ENCODE measurements at places on chromosomes 3 and 15.
A peak's percentile ranks its signal among the peaks of the same experiment; 100 is the strongest.

GRCh38 chr3:37526511-37526910 is 335.2 kb upstream of the CTDSPL start:
- DNase-seq: no peak

DNA sequence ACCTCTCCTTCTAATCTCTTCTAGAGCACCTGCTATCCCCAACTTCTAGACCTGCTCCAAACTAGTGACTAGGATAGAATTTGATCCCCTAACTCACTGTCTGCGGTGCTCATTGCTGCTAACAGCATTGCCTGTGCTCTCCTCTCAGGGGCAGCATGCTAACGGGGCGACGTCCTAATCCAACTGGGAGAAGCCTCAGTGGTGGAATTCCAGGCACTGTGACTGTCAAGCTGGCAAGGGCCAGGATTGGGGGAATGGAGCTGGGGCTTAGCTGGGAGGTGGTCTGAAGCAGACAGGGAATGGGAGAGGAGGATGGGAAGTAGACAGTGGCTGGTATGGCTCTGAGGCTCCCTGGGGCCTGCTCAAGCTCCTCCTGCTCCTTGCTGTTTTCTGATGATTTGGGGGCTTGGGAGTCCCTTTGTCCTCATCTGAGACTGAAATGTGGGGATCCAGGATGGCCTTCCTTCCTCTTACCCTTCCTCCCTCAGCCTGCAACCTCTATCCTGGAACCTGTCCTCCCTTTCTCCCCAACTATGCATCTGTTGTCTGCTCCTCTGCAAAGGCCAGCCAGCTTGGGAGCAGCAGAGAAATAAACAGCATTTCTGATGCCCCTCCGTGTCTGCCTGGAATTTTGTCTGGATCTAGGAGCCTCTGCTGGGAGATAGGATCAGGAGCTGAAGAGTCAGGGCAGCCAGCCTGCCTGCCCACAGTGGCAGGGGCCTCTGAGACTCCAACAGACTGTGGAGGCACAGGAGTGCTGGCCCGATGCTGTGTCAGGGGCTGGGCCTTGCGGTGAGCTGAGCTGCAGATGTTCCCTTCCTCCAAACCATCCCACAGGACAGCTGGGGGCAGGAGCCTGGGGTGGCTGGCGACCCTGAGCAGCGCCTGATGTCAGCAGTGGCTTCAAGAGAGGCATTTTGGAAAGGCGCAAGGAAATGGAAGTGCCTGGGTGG is 3.0 kb downstream of the ISLR start:
- peak; percentile 67 for DNase-seq

- DNase-seq: no peak
These were observed 36.0 kb downstream of the LEO1 start for GRCh38 chr15:51935466-51936104.

DNA sequence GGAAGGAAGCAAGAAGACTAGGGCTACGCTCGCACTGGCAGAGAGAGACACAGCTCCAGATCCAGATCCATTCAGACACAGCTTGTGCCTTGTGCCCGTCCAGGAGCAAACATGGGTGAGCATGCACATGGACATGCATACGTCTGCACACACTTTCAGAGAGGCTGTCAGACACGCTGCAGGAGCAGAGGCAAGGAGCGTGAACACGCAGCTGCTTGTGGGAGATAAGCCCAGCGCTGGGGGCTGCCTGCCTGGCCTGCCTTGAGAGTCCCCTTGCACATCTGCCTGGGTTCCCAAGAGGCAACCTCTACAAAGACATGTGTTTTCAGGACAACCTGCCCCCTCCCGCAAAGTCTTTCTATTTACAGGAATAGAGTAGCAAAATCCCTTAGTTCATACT is 13.6 kb upstream of the BAHD1 start:
- DNase-seq: no peak

- DNase-seq: no peak
These were observed 207.2 kb downstream of the TBC1D5 start for GRCh38 chr3:17535274-17535673.

DNA sequence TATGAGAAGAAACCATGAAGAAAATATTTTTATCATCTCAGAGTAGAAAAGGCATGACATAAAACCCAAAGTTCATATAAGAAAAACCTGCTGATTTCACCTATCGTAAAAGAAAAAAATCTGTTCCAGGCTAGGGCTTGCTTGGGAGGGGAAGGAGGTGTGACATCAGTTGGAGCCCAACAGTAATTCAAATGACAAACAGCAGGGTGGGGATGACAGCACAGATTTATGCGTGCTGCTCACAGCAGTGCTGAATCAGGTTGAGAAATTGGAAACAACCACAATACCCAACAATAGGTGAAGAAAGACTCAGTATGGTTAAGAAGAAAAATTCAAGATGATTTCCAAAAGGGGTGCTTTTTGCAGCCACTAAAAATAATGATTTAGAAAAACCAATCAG is 172.4 kb downstream of the PDE8A start:
- DNase-seq: no peak

DNA sequence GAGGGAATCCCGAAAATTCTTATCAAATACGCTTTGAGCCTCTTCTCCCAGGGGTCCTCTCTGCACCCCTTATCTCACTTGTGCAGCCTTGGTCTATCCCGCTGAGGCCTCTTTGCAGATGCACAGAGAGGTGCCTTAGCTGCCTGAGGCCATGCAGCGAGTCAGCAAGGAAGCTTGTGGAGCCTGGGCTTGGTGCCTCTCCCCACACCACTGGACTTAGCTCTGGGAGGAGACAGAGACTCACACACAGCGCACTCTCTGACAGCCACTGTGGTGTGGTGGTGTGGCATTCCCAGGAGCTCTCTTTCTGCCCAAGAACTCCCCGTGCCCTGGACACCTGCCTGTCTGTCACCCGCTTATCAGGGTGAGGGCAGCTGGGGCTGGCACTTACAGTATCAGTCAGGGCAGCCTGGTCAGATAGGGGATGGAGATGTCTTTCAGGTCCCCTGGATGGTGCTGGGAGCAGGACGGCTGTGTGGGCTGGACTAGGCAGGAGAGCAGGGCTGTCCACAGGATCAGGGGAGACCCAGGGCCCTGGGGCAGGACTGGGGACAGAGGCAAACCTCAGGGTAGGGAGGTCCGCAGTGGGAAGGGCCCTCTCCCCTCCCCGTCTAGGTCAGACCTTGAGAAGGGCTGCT is 10.2 kb upstream of the LINGO1 start:
- no peak for DNase-seq

DNA sequence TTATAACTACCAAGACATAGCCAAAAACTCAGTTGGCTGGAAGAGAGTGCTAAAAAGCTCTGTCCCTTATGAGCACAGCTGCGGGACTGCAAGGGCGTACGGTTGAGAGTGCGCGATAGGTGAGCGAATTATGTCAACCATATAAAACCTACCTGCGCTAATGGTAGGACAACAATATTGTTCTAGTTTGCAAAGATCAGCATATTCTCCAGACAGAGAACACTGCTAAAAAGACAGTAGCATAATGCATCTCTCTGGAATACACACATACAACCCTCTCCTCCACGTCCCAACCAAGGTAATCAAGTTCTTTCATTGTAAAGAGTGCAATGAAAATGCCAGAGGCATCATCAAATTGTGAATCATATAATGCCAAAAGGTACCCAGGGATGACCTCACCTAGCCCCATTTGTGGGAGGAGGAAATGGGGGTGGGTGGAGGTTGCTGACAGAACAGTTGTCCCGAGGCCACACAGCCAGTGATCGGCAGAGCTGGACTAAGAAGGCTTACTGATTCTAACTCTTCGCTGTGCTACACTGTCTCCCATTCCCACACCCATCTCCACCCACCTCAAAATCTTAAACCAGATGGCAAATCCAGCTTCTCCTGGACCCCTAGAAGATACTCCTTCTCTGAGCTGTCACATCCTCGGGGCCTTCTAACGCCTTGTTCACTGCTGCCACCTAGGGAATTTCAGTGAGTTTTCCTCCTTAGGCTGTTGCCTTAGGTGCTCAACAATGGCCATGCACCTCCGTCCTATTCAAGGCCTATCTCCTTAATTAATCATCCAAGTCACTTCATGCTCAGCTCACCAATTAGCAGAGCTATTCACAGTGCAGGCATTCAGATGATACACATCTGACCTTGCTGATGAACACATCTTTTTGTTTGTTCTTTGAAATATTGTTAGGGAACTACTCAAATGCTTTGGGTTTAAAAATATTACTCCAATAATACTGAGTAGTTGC is 60.7 kb downstream of the RPL22L1 start:
- peak; percentile 73 for DNase-seq

GRCh38 chr15:40595219-40595618 is 1.2 kb downstream of the KNL1 start:
- no peak for DNase-seq

DNA sequence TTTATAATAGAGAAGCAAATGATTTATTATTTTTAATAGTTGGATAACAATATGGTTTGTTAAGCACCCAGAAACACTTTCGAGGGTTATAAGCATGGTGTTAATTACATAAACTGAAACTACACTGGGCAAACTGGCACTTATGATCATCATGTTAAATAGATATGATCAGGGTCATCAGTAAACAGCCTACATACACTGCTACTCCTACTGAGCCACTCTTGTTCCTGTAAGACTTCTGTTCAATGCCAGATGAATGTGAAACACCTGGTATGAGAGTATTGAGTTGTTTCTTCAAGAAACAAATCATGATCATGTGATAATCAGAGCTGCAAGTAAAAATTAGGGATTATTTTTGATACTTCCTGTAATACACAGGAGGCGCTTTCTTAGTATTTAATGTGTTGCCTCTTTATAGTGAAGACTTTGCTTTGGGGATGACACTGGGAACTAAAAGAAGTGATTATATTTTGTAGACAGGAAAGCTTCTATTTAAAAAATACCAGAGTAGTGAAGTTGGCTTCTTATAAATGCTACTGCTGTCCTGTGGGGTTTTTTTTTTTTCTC is 32.3 kb upstream of the UTS2B start:
- no peak for DNase-seq

GRCh38 chr3:150275941-150276340 is 132.2 kb upstream of the TSC22D2 start:
- no peak for DNase-seq

DNA sequence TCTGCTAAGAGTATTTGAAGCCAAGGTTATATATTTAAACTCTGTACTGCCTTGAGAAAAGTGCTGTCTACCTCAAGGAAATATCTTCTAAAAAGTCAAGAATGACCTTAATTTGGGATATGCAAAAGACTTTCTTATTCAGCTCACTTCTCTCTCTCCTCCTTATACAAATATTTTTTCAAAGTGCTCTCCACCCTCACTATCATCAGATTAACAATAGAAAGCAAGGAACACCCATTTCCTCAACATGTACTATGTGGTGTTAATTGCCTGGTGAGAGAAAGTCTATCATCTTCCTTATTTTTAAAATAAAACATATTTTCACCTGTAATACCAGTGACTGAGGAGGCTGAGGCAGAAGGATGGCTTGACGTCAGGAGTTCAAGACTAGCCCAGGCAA is 44.4 kb upstream of the RSL24D1 start:
- no peak for DNase-seq

- no peak for DNase-seq
These were observed 31.4 kb upstream of the CTNNB1 start for GRCh38 chr3:41167722-41168497.
